Uterus (tissue), 4 donors: ENCODE measurements at places on chromosomes 1 and 21.

DNA sequence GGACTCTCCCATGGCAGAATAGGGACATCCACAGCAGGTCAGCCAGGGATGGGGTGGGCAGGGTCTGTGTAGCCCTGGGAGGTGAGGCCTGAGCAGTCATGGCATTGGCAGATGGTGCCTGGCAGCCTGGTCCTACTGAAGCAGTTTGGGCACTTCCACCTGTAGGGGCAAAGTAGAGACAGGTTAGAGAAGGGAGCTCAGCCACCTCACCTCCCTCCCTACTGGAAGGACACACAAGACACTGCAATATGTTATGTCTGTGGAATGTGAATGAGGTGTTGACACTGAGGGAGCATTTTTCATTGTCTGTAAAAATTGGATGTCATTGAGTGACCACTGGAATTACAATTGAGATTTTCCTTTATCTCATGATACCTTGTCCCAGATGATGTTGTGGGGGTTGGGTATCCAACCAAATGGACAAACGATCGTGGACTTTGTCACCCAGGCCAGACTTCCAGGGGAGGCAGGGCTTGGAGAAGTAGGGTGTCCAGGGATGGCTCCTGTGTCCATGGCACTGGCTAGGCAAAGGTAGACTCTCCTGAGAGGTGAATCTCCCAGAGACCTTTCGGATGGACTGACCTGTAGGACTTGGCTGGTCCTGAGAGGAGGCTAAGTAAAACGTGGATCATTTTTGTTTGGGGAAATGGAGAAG, 9.7 kb downstream of the SHISA4 start:
- peak; percentile 25 for DNase-seq
- H3K27me3 ChIP-seq = no peaks in the 10 kb centered on the region
- H3K36me3 ChIP-seq = no peaks in the 10 kb centered on the region
- H3K4me3 ChIP-seq = no peak overlapping the region
- peaks cover 12% of the 10 kb centered on the region for H3K4me1 ChIP-seq
- H3K27ac ChIP-seq = peak overlapping the region; percentile 82

DNA sequence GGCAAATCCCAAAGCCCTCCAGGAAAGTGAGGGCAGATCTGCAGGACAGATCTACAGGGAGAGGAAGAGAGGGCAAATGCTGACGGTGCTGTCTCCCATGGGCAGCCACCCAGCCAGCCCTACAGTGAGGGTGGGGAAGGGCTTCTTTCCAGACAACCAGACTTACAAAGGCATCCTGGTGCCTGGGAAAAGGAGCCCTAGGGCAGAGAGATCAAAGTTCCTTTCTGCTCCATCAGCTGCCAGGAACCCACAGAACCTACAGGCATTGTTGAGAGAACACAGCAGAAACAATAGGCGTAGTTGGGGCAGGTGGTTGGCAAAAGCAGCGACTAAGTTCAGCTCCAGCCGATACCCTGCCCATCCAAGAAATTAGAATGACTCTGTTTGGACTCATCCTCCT, 332.4 kb downstream of the KCNH1 start:
- no peak overlapping the region for H3K27ac ChIP-seq
- no peak overlapping the region for H3K4me3 ChIP-seq
- no peaks in the 10 kb centered on the region for H3K27me3 ChIP-seq
- no peaks in the 10 kb centered on the region for H3K4me1 ChIP-seq

GRCh38 chr1:15075817-15076216, 77.7 kb upstream of the TMEM51 start:
- peak overlapping the region; percentile 44 for H3K27ac ChIP-seq
- H3K4me1 ChIP-seq = no peaks in the 10 kb centered on the region
- no peak for DNase-seq
- H3K4me3 ChIP-seq = no peak overlapping the region

DNA sequence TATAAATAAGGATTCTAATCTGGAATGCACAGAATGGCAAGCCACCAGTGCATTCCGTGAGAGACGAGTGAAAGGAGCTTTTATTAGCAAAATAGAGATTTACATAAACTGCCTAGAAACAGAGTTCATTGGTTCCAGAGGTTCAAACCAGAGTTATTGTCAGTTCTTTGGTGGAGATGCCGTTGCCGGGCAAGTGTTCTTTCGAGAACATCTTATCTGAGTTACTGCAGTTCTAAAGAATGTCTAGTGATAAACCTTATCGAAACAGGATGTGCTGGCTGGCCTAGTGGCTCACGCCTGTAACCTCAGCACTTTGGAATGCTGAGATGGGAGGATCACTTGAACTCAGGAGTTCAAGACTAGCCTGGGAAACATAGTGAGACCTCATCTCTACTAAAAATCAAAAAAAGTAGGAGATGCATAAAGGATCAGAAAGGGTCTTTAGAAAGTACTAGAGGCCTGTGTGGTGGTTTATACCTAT, 19.9 kb upstream of the EVI5 start:
- DNase-seq = peak; percentile 65
- H3K27ac ChIP-seq = peak overlapping the region; percentile 35
- no peaks in the 10 kb centered on the region for H3K4me1 ChIP-seq
- no peaks in the 10 kb centered on the region for H3K36me3 ChIP-seq

- H3K27ac ChIP-seq = no peak overlapping the region
- H3K4me3 ChIP-seq = no peak overlapping the region
- no peaks in the 10 kb centered on the region for H3K4me1 ChIP-seq
Measured at GRCh38 chr1:197904126-197904787, 1.8 kb downstream of the C1orf53 start.

- no peaks in the 10 kb centered on the region for H3K4me1 ChIP-seq
- no peaks in the 10 kb centered on the region for H3K36me3 ChIP-seq
- H3K4me3 ChIP-seq = no peak overlapping the region
- no peak overlapping the region for H3K27ac ChIP-seq
- H3K27me3 ChIP-seq = no peaks in the 10 kb centered on the region
- no peak for DNase-seq
Measured at GRCh38 chr1:177315261-177315660, 144.5 kb downstream of the BRINP2 start.

GRCh38 chr1:113031171-113031933, 41.6 kb upstream of the LRIG2 start:
- H3K27ac ChIP-seq = no peak overlapping the region
- no peak for DNase-seq
- H3K27me3 ChIP-seq = no peaks in the 10 kb centered on the region
- no peaks in the 10 kb centered on the region for H3K36me3 ChIP-seq

GRCh38 chr1:173426057-173426456, 51.1 kb upstream of the PRDX6 start:
- no peaks in the 10 kb centered on the region for H3K36me3 ChIP-seq
- no peaks in the 10 kb centered on the region for H3K27me3 ChIP-seq
- no peak overlapping the region for H3K4me3 ChIP-seq

DNA sequence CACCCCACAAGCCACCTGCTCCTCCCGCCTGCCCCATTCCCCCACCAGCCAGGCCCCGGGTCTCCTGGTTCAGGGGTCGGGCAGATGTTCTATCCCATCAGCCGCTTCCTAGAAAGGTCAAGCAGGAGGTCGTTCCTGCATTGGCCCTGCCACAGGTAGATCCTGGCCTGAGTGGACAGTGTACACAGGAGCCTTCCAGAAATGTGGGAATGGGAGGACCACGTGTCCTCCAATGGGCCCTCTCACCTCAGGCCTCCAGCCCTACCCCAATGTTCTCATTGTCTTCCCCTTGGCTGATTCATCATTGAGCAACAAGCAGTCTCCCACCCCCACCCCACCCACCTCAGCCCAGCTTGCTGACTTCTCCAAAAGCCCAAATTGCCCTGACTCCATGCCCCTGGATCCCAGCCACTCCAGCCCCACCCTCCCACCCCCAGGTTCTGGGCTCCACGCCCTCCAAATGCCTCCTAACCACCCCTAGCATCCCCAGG, 2.1 kb downstream of the S100A16 start:
- no peaks in the 10 kb centered on the region for H3K27me3 ChIP-seq
- H3K4me3 ChIP-seq = no peak overlapping the region
- peaks cover 12% of the 10 kb centered on the region for H3K4me1 ChIP-seq
- no peak for DNase-seq
- peak overlapping the region; percentile 90 for H3K27ac ChIP-seq
- H3K36me3 ChIP-seq = no peaks in the 10 kb centered on the region

DNA sequence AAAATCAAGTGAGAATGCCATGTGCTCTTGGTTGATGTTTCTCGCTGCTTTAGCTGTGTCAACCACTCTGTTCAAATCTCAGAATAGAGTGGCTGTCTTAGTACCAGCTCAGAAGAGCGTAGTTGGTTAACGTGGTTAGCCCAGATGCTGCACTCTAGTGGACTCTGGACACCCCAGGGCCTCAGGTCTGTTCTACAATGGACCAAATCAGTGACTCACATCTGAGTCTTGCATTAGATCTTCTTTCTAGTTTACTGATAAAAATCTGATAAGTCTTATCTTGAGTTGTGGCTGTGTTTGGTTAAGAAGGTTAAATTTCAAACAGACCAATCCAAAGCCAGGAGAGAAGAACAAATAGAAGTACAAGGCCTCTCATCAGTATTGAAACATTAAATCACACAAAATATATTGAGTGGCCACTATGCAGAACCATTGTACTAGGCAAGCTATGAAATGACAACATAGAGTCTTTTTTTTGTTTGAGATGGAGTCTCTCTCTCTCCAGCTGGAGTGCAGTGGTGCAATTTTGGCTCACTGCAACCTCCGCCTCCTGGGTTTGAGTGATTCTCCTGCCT, 104.1 kb downstream of the NR5A2 start:
- H3K27me3 ChIP-seq = no peaks in the 10 kb centered on the region
- no peaks in the 10 kb centered on the region for H3K4me1 ChIP-seq
- no peak overlapping the region for H3K4me3 ChIP-seq
- no peak overlapping the region for H3K27ac ChIP-seq

DNA sequence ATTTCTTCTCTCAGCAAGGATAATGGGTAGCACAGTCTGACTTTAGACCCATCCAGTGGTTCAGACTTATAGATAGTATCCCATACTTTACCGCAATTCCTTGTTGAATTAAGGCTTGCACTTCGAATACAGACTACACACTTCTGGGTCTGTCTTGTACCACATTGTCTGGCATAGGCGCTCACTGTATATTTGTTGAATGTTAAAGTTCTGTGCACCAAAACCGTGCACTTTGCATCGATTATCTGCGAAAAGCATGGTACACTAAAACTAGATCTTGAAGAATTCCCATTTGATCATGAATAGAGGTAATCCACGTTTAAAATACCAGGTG, 556 bp upstream of the RYR2 start:
- H3K4me1 ChIP-seq = no peaks in the 10 kb centered on the region
- peak overlapping the region; percentile 54 for H3K4me3 ChIP-seq
- no peaks in the 10 kb centered on the region for H3K36me3 ChIP-seq
- no peak for DNase-seq
- no peak overlapping the region for H3K27ac ChIP-seq
- H3K27me3 ChIP-seq = peaks cover 11% of the 10 kb centered on the region

DNA sequence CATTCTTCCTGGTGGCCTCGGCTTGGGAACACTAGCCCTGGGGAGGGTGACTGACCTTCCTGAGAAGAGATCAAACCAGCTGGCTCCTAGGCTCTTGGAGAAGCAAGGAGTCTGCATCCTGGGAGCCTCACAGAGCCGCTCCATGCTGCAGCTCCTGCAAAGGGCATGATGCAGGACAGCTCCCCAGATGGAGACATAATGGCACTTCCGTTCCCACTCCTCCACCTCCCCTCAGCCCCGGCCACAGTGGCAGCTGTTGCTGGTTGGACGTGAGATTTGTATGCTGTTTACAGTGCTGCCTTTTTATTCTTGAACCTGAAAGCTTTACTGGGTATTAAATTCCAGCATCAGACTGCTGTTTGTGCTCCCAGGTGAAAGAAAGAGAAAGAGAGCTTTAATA, 83.7 kb upstream of the CTTNBP2NL start:
- H3K4me1 ChIP-seq = no peaks in the 10 kb centered on the region
- H3K36me3 ChIP-seq = no peaks in the 10 kb centered on the region
- H3K27ac ChIP-seq = no peak overlapping the region
- H3K27me3 ChIP-seq = no peaks in the 10 kb centered on the region
- H3K4me3 ChIP-seq = no peak overlapping the region

GRCh38 chr1:156566436-156566835, 5.9 kb downstream of the IQGAP3 start:
- H3K4me3 ChIP-seq = no peak overlapping the region
- no peak for DNase-seq
- H3K36me3 ChIP-seq = no peaks in the 10 kb centered on the region
- no peaks in the 10 kb centered on the region for H3K4me1 ChIP-seq
- H3K27me3 ChIP-seq = no peaks in the 10 kb centered on the region
- H3K27ac ChIP-seq = no peak overlapping the region

DNA sequence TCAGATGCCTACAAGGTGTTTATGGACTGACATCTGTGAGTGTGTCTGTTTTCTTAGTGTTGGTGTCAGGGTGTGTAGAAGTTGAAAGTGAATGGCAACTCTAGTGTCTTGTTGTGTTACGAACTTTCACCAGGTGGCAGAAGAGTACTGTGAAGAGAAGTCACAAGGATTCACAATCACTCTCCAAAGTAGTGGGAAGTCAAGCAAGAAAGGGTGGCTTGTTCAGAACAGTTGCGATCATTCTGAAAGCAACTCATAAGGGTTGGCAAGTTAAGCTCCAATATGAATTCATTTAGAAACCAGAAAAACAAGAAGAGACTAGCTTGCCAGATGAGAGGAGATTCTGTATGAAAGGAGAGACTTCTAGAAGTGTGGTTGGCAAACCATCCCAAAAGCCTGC, 86.1 kb downstream of the FASLG start:
- H3K27ac ChIP-seq = no peak overlapping the region
- DNase-seq = no peak
- H3K4me3 ChIP-seq = no peak overlapping the region
- H3K27me3 ChIP-seq = no peaks in the 10 kb centered on the region
- no peaks in the 10 kb centered on the region for H3K4me1 ChIP-seq

DNA sequence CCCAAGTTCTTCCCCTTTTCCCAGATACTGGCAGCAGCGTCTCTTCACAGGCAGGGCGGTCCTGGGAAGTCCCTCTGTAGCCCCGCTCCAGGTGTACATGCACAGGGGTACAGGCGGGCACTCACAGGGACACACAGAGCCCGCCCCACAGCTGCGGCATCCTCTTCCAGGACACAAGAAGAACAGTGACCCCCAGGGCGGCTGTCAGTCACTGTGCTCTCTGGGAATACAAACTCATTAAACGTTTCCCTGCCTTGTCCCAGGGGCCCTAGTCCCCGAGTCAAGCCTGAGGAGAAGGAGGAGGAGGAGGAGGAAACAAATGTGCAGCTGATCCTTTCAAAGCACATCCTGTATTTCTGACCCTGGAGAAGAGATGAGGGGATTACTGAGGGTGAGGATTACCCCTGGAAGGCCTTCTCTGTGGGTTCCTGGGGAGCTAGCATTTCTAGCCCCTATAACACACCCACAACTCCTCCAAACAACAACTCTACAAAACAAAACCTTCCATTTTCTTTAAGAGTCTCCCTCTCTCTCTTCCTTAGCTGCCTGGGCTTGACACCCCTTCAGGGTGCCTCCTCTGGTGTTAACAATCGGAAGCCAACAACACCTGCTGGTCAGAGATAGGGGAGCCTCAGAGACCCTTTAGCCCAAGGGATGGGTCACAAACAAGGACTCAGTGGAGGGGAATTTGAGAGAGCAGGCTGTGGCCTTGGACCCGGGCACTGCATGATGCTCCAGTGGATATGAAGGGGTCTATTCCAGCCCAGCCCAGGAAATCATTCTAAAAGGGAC, 28.4 kb upstream of the DMBX1 start:
- H3K27ac ChIP-seq = no peak overlapping the region
- H3K4me3 ChIP-seq = no peak overlapping the region
- H3K27me3 ChIP-seq = no peaks in the 10 kb centered on the region
- no peaks in the 10 kb centered on the region for H3K36me3 ChIP-seq
- no peaks in the 10 kb centered on the region for H3K4me1 ChIP-seq
